ENCODE measurements at places on chromosomes 7 and 10. TPM values are rescaled to one million over a fixed set of nuclear protein-coding genes. Genes with fewer than 3 reads are reported as not detected.

- no peak overlapping the region for H3K4me3 ChIP-seq
- peaks cover 14% of the 10 kb centered on the region for H3K4me1 ChIP-seq
- no peak overlapping the region for H3K27ac ChIP-seq
- peaks cover 14% of the 10 kb centered on the region for H3K36me3 ChIP-seq
These were observed 71.5 kb upstream of the LRRC17 start for GRCh38 chr7:102841290-102841689.

GRCh38 chr7:135666846-135667245 lies 4.5 kb downstream of the STMP1 start:
- peaks cover 18% of the 10 kb centered on the region for H3K36me3 ChIP-seq
- H3K27ac ChIP-seq: no peak overlapping the region
- DNase-seq: no peak
- H3K27me3 ChIP-seq: no peaks in the 10 kb centered on the region

Gene ADAP1
- 30.8 TPM for total RNA-seq

Gene HOXA6
- not detected for total RNA-seq

DNA sequence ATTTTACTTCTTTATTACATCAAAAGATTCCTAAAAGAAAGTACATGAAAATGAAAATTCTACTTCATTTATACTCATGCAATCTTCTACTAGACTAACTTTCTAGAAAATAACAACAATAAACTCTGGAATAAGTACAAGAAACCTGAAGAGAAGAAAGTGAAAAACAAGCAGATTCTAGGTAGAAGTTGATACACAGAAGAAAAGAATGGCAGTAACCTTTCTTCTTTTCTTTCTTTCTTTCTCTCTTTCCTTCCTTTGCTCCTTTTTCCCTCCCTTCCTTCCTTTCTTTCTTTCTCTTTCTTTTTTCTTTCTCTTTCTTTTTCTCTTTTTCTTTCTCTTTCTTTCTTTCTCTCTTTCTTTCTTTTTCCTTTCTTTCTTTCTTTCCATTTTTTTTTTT lies 541.7 kb upstream of the ANKRD30A start:
- no peak for DNase-seq
- H3K27ac ChIP-seq: no peak overlapping the region
- no peaks in the 10 kb centered on the region for H3K4me1 ChIP-seq

GRCh38 chr7:24073651-24074420 lies 210.2 kb upstream of the NPY start:
- H3K27ac ChIP-seq: no peak overlapping the region
- H3K4me3 ChIP-seq: no peak overlapping the region
- H3K4me1 ChIP-seq: peaks cover 7% of the 10 kb centered on the region
- peaks cover 12% of the 10 kb centered on the region for H3K27me3 ChIP-seq

DNA sequence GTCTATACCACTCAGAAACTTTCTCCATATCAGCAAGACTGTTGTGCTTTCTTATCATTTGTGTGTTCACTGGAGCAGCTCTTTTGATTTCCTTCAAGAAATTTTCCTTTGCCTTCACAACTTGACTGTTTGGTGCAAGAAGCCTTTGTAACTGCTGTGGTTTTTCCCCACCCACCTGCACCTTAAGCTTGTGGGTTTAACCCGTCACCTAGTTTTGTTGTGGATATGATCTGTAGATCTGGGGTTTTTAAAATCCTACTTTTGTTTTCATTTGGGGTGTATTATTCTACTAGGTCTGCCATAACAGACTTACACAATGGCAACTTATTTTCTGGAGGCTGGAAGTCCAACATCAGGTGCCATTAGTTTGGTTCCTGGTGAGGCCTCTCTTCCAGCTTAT lies 30.5 kb upstream of the CHST3 start:
- H3K4me1 ChIP-seq: peaks cover 10% of the 10 kb centered on the region
- peaks cover 8% of the 10 kb centered on the region for H3K36me3 ChIP-seq
- DNase-seq: no peak
- H3K4me3 ChIP-seq: no peak overlapping the region
- H3K27ac ChIP-seq: no peak overlapping the region
- H3K27me3 ChIP-seq: peaks cover 51% of the 10 kb centered on the region

GRCh38 chr7:107274506-107274905 lies 105.7 kb downstream of the HBP1 start:
- no peak for DNase-seq
- H3K36me3 ChIP-seq: peaks cover 12% of the 10 kb centered on the region
- no peak overlapping the region for H3K4me3 ChIP-seq
- peaks cover 5% of the 10 kb centered on the region for H3K4me1 ChIP-seq

DNA sequence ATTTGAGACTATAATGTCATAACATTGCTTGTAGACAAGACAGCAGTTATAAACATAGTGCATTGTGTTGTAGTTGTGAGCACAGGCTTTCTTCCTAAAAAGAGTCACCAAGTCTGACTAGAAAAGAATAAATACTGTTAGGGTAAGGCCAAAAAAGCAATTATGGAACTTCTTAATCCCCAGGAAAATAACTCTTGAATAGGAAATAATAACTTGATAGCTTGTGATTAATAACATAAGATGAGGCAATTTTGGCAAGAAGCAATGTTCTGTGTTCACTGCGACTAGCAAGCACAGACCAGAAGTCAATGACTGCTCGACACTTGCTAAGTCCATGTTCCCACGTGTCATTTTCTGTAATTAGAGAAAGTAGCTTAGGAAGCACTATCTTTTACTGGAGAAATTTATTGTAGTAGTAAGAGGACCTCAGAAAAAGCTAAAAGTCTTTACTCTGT lies 97.1 kb downstream of the AGMO start:
- H3K27ac ChIP-seq: no peak overlapping the region
- no peaks in the 10 kb centered on the region for H3K4me1 ChIP-seq
- no peak for DNase-seq
- no peak overlapping the region for H3K4me3 ChIP-seq

GRCh38 chr10:133359554-133359971 lies 1.7 kb upstream of the FUOM start:
- no peak overlapping the region for H3K27ac ChIP-seq
- no peak overlapping the region for H3K4me3 ChIP-seq
- H3K4me1 ChIP-seq: peaks cover 13% of the 10 kb centered on the region
- no peaks in the 10 kb centered on the region for H3K27me3 ChIP-seq
- peaks cover 2% of the 10 kb centered on the region for H3K36me3 ChIP-seq

DNA sequence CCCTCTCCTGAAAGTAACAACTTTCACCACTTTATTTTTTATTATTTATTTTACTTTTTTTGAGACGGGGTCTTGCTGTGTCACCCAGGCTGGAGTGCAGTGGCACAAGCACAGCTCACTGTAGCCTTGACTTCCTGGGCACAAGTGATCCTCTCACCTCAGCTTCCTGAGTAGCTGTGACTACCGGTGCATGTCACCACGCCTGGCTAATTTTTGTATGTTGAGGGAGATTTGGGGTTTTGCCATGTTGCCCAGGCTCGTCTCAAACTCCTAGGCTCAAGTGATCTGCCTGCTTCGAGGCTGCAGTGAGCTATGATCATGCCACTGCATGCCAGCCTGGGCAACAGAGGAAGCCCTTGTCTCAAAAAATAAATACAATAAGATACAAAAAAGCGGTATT lies 14.9 kb upstream of the SLIT1 start:
- H3K27ac ChIP-seq: no peak overlapping the region
- H3K4me3 ChIP-seq: no peak overlapping the region
- no peaks in the 10 kb centered on the region for H3K36me3 ChIP-seq
- H3K4me1 ChIP-seq: peaks cover 16% of the 10 kb centered on the region
- peaks cover 26% of the 10 kb centered on the region for H3K27me3 ChIP-seq

Measured in activated CD8-positive, alpha-beta memory T cell treated with anti-CD3 and anti-CD28 coated beads, Interleukin-2, amount 10 ng/mL, durations not matched to agents 7 days and 5 days (primary cell).